Bronchial epithelial cell (primary cell): ENCODE measurements at places on chromosomes 11 and 22. TPM values are rescaled to one million over a fixed set of nuclear protein-coding genes. Genes with fewer than 3 reads are reported as not detected.

COMMD9 gene
- total RNA-seq, result 7.8 and 9.2 TPM in 2 replicates

NLRP14 gene
- total RNA-seq, result under 0.01 and 0.13 TPM in 2 replicates

DLAT gene
- total RNA-seq, result 24.5 and 27.4 TPM in 2 replicates

SIK2 gene
- 2.9 and 3.6 TPM in 2 replicates for total RNA-seq

MS4A15 gene
- total RNA-seq, result not detected in 2 replicates

APOL3 gene
- 0.13 TPM in 1 of 2 replicates, not detected in the other for total RNA-seq

MED15 gene
- 20.5 and 22.5 TPM in 2 replicates for total RNA-seq

MAPK1 gene
- 28.8 and 44.0 TPM in 2 replicates for total RNA-seq

TTLL12 gene
- 35.1 and 53.7 TPM in 2 replicates for total RNA-seq

GLYATL1 gene
- not detected in 2 replicates for total RNA-seq

UPB1 gene
- not detected in 2 replicates for total RNA-seq

OR52E5 gene
- not detected in 2 replicates for total RNA-seq

UBQLNL gene
- total RNA-seq, result under 0.01 TPM in 1 of 2 replicates, not detected in the other

PATE2 gene
- not detected in 2 replicates for total RNA-seq

RAB36 gene
- 0.26 and 0.77 TPM in 2 replicates for total RNA-seq

KREMEN1 gene
- 5.8 and 15.9 TPM in 2 replicates for total RNA-seq

CRYBA4 gene
- not detected in 2 replicates for total RNA-seq

CDC42BPG gene
- 16.6 and 23.0 TPM in 2 replicates for total RNA-seq

ANO5 gene
- 0.13 and 0.26 TPM in 2 replicates for total RNA-seq

MYO7A gene
- total RNA-seq, result under 0.01 and 0.13 TPM in 2 replicates

LIF gene
- total RNA-seq, result under 0.01 and 0.26 TPM in 2 replicates

PARVA gene
- total RNA-seq, result 7.6 and 9.3 TPM in 2 replicates

CRYBB3 gene
- not detected in 2 replicates for total RNA-seq

C11orf91 gene
- not detected in 2 replicates for total RNA-seq

TTC36 gene
- total RNA-seq, result 0.51 TPM in 1 of 2 replicates, not detected in the other

CHRM1 gene
- not detected in 2 replicates for total RNA-seq

OR6A2 gene
- total RNA-seq, result under 0.01 and 0.26 TPM in 2 replicates

OR5A1 gene
- total RNA-seq, result not detected in 2 replicates

SYTL2 gene
- total RNA-seq, result 5.6 and 8.2 TPM in 2 replicates

PTGDR2 gene
- total RNA-seq, result 0.13 TPM in 1 of 2 replicates, not detected in the other

SHANK2 gene
- total RNA-seq, result 6.6 and 8.1 TPM in 2 replicates

APOL5 gene
- total RNA-seq, result not detected in 2 replicates

ARHGEF17 gene
- 4.5 and 5.1 TPM in 2 replicates for total RNA-seq

B3GAT1 gene
- total RNA-seq, result under 0.01 TPM in 1 of 2 replicates, not detected in the other

OR52E8 gene
- total RNA-seq, result not detected in 2 replicates

BIRC3 gene
- 1.3 and 1.4 TPM in 2 replicates for total RNA-seq

MIOX gene
- not detected in 2 replicates for total RNA-seq

MPZL3 gene
- total RNA-seq, result 34.8 and 81.4 TPM in 2 replicates

FKBP2 gene
- 45.0 and 91.1 TPM in 2 replicates for total RNA-seq

PATE4 gene
- not detected in 2 replicates for total RNA-seq

POU2AF1 gene
- total RNA-seq, result not detected in 2 replicates

TSGA10IP gene
- total RNA-seq, result under 0.01 TPM in 1 of 2 replicates, not detected in the other

OPCML gene
- not detected in 2 replicates for total RNA-seq

KCNQ1 gene
- total RNA-seq, result 1.0 and 1.6 TPM in 2 replicates
